ENCODE measurements at places on chromosomes 6 and 20.

DNA sequence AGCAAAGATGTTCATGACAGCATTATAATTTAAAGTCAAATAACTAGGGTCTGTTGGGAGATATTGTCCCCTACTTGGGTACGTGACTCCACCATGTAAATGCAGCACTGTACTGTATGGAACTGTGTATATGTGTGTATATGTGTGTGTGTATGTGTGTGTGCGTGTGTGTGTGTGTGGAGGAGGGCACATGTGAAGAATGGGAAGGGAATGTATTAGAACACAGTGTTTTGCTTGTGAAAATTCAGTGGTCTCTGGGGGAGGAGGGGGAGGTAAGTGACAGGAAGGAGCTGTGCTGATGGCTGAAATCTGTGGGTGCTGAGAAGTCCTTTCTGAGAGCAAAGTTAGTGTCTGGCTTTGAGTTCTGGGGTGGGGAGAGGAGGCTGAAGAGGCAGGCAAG is 23.9 kb upstream of the VEGFA start:
- no peak for DNase-seq

DNA sequence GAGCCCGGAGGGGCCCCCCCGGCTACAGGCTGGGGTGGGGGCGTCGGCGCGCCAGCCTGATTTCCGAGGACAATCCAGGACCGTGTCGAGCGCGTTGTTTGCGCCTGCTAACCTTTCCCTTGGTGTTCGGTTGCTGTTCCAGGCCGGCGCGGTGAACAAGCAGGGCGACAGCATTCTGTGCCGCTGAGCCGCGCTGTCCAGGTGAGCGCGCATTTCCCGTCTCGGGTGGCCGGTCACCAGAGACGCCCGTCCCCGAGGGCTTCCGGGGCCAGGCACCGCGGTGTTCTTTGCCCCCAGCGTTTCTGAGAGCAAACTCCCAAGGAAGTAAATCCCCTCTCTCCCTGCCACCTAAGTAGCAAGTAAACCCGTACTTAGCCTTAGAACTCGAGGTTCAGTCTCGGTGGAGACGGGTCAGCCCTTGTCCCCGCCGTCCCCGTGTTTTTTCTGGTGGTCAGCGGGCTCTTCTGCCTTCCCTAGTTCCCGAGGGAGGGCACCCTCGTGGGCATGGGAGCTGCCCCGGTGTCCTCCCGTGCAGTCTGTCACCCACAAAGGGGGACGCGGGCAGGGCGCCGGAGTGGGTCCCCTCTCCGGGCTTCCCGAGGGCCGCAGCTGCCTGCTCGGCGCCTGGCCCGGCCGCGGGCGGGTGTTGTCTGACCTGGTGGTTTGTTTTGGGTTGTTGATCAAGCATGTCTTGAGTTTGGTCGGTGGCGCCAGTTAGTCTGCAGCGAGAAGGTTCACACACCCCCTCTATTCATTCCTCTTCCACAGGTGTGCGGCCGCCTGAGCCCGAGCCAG is 1.5 kb downstream of the ID4 start:
- DNase-seq = no peak

DNA sequence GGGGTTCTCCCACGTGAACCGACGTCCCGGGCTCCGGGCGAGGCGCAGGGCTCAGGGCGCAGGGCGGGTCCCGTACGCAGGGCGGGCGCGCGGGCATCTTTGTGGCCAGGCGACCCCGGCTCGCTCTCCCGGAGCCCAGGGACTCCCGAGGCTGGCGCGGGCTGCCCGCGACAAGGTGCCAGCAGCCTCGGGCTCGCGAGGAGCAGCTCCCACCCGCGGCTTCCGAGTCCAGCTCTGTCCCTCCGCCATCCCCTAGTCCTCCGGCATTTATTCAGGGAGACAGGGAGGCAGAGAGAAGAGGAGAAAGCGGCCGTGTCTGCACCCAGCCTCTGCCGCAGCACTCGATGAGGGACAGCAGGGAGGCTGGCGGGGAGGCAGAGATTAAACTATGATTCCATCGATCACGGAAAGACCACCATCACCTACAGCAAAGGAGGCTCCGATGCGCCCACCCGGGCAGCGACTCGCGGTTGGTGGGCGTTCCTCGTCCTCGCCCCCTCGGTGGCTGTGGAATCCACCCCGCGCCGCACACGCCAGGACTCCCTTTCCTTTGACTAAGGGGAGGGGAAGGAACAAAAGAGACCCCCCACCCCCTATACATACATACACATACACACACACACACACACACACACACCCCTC is 1.1 kb downstream of the RGS17 start:
- DNase-seq = peak; percentile 4

DNA sequence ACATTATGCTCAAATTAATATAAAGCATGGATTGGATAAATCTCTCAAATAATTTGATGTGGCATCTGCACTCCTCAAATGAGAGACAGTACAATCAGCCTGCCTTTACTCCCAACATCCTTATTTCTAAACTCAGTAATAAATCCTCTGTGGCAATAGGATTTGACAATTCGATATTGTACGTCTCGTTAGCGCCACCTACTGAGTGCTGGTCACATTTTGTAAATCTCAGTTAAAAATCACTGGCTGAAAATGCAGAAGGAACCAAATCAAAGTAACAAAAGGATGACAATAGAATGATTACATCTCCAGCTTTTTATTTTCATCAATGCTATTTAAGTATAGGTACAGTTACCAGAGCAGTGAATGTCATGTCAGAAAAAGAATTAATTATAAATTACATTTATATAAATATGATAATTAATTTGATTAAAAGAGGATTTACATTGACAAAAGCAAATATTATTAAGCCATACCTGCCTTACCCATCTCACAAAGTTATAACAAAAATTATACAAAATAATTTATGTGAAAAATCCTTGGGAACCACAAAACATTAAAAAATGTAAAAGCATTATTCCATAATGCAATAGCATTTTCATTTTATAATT is 20.2 kb upstream of the GJE1 start:
- peak; percentile 37 for DNase-seq

GRCh38 chr20:59325142-59325523 is 24.7 kb downstream of the EDN3 start:
- DNase-seq = no peak

GRCh38 chr6:132948889-132949288 is 134.5 kb downstream of the RPS12 start:
- DNase-seq = no peak

GRCh38 chr6:116096979-116097816 is 3.5 kb upstream of the NT5DC1 start:
- DNase-seq = no peak

DNA sequence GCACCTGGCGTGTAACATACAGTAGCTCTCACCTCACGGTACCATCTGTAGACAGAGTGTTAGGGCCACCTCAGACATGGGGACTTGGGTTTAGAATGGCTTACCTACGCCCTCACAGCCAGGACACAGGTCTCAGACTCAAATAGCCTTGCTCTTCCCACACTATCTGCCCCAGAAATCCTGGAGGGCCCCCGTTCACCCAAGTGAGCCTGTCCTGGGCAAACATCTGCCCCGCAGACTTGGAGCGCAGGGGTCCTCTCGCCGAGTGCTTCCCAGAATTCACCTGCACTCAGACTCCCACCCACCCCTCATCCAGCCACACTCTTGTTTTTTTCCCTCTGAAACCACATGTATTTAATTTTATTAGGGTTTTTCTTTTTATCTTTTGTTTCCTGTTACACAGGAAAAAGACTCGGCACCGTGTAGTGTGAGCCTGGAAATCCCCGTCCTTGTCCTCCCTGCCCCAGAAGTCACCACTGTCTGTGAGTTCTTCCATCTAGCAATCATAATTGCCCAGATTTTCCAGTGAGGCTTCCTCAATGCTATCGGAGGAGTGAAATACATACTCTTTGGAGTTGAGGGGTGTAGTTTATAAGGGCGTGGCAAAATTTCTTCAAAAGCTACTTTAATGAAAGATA is 17.1 kb upstream of the MAP1LC3A start:
- no peak for DNase-seq

- DNase-seq = no peak
These were observed 32.5 kb downstream of the ADGRG6 start for GRCh38 chr6:142334294-142334693.

DNA sequence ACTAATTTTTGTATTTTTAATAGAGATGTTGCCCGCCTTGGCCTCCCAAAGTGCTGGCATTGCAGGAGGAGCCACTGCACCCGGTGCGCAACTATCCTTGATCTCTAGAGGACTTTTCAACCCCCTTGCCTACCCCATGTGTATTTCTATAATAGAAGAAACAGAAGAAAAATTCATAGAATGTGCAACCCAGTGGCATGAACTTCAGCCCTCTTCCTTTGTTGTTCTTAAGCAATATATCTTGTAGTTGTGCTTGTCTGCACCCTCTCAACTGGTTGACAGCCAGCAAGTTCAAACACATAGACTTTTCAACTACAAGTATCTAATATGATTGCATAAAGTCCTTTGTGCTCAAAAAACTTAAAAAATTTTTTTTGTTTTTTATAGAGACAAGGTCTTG is 72.3 kb upstream of the NCOA3 start:
- no peak for DNase-seq

Measured in occipital lobe (tissue), 3 donors.